ENCODE measurements at places on chromosomes 3 and 15. TPM values are rescaled to one million over a fixed set of nuclear protein-coding genes. Genes with fewer than 3 reads are reported as not detected.

Gene FURIN
- 15.7 TPM for total RNA-seq

Gene PSMA4
- total RNA-seq = 315 TPM

- no peak overlapping the region for H3K27ac ChIP-seq
- H3K4me1 ChIP-seq = peaks cover 27% of the 10 kb centered on the region
- no peak overlapping the region for H3K4me3 ChIP-seq
Measured at GRCh38 chr3:72724070-72724469, 124.2 kb downstream of the SHQ1 start.

DNA sequence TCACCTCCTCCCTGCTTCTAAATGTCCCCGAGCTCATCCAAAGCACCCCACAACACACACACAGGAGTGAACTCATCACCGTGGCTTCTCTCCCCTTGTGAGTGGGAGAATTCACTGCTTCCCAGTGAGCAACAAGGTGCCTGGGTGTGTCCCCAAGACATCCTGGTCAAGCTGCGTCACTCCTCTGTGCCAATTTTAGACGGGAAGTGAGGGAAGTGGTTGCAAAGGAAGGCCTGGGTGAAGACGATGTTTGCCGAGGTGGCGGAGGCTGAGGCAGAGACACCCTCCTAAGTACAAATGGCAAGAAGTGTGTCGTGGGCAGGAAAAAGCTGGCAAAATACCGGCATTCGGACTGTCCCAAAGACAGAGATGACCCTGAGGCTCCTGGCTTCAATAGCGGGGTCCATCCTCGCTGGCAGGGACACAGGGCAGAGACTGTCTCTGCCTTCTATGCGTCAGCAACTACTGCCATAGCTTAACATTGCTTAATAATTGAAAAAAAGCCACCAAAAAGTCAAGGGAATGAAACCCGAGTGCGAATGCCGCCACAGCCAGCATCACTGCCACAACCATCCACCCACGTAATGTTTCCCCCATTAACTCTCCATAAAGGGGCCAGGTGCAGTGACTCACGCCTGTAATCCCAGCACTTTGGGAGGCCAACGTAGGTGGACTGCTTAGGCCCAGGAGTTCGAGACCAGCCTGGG lies 72.8 kb downstream of the VGLL4 start:
- DNase-seq = no peak

DNA sequence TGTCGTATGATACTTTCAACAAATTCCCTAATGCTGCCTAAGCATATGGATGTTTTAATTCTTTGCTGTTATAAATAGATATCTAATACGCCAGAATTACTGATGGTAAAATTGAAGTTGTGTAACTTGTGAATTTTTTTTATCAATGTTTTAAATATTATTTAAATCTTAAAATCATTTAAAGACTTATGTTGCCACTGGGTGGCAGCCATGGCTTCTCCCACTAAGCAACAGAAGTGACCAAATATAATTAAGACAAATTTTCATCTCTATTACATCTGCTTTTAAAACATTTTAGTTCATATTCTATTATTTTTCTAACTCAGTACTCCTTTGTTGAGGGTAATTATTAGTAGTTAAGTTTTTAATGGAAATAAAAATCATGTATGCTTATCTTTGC lies 8.1 kb upstream of the IL20RB start:
- peaks cover 10% of the 10 kb centered on the region for H3K36me3 ChIP-seq
- H3K4me3 ChIP-seq = no peak overlapping the region
- H3K27ac ChIP-seq = no peak overlapping the region
- no peaks in the 10 kb centered on the region for H3K27me3 ChIP-seq
- H3K4me1 ChIP-seq = no peaks in the 10 kb centered on the region

GRCh38 chr15:50046159-50046558 lies 72.9 kb downstream of the ATP8B4 start:
- no peak overlapping the region for H3K4me3 ChIP-seq
- no peaks in the 10 kb centered on the region for H3K4me1 ChIP-seq
- H3K27me3 ChIP-seq = no peaks in the 10 kb centered on the region
- H3K27ac ChIP-seq = no peak overlapping the region
- no peak for DNase-seq
